NCI-H460 (cell line): ENCODE measurements at places on chromosomes 13 and 19. TPM values are rescaled to one million over a fixed set of nuclear protein-coding genes. Genes with fewer than 3 reads are reported as not detected.

DNA sequence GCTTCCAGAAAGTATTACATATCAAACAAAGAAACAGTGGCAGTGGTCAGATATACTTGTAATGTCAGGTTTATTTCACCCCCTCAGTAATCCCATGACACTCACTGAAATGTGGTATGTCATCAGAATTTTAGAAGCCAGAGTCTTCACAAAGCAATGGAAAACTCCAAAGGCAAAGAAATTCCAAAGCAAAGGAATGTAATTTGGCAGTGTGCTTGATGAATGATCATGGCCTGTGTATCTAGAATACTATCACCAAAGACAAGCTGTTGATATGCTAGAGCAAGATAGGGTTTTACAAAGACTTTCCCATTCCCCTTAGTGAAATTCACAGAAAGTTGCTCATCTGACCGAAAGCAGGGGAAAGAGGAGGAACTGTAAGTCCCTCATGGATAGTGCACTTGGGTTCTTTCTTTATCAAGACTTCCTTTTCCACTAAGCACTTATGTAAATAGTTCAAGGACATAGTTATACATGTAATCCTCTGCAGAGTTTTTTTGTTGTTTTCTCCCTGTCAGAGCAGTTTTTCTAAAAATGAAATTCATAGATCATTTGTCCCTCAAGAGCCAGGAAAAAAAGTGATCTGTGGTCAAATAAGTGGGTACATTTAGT, 243.4 kb downstream of the NHLRC3 start:
- no peak for DNase-seq

GRCh38 chr19:44948763-44949374, 3.0 kb downstream of the APOC2 start:
- no peak for DNase-seq

GRCh38 chr13:27533155-27533643, 82.8 kb upstream of the MTIF3 start:
- DNase-seq: peak; percentile 66

- DNase-seq: no peak
Measured at GRCh38 chr13:113875429-113875815, 11.5 kb upstream of the GAS6 start.

GRCh38 chr19:43409415-43409814, 5.3 kb upstream of the TEX101 start:
- DNase-seq: no peak

GRCh38 chr19:3250675-3251074, 26.2 kb downstream of the CELF5 start:
- DNase-seq: no peak

- no peak for DNase-seq
Measured at GRCh38 chr13:113053801-113054604, 51.6 kb upstream of the F7 start.

DNA sequence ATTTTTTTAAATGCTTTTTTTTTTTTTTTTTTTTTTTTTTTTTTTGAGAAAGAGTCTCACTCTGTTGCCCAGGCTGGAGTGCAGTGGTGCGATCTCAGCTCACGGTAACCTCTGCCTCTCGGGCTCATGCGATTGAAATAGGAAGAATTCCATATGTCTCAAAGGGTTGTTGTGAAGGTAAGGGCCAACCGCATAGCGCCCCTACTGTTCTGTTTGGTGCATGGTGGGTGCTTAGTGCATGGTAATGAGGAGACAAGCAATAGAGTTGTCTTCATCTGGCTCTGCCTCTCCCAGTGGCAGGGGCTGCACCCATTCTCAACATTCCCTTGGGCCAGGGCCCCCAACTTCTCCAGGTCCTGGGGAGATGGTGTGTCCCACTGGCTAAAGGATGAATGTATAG, 68.7 kb downstream of the RASL11A start:
- peak; percentile 34 for DNase-seq

GRCh38 chr13:59391696-59392095, 772.0 kb downstream of the DIAPH3 start:
- DNase-seq: peak; percentile 50

DNA sequence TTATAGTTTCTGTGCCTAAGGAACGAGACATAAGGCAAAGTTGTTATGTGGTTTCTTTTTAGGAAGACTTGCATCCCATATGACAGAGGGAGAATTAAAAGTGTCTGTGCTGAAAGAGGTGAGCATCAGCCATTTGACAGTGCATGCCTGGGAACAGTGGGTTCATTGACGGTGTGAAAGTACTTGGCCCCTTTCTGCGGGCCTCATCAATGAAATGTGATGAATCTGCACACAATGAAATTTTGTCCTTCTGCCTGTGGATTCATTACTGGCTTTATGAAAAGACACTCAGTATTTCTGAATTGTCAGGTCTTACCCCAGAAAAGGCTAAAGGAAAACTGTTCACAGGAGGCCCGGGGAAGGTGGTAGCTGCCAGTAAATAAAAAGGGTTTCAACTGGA, 295.8 kb downstream of the FOXO1 start:
- DNase-seq: no peak

DNA sequence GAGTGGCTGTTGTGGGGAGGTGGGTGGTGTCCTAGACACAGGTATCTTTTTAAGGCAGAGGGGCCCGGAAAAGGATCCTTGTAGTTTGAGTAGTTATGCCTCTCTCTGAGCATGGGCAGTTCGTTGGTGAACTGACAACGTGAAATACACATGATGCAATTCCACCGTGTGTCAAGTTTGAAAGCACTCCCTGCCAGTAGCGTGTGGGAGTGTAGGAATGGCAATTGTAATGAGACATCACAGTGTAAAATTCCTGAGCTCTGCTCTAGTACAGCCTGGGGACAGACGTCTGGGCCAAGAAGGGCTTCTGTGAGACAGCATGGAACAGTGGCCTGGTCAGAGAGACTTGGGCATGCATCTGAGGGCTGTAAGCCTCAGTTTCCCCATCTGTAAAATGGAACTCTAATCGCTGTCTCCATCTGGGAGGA, 10.4 kb upstream of the ASF1B start:
- DNase-seq: no peak

- no peak for DNase-seq
Measured at GRCh38 chr19:17948514-17948900, 15.7 kb downstream of the CCDC124 start.

DNA sequence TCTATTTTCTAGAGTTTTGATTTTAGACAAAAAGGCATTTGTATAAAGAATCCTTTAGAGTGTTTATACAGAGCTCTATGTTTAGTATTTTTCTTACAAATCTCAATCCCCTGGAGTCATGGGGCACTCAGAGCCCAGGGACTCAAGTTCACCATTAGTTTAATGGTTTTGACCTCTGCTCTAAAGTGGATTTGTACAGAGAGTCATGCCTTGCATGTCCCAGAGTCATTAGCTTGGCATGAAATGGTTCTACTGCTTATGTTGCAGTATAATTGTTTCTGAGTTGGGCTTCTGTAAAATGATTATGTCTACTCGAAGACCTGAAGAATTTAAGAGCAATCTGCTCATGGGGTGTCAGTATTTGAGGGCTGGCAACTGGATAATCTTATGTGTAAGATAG, 406.2 kb downstream of the DLEU7 start:
- DNase-seq: no peak

DNA sequence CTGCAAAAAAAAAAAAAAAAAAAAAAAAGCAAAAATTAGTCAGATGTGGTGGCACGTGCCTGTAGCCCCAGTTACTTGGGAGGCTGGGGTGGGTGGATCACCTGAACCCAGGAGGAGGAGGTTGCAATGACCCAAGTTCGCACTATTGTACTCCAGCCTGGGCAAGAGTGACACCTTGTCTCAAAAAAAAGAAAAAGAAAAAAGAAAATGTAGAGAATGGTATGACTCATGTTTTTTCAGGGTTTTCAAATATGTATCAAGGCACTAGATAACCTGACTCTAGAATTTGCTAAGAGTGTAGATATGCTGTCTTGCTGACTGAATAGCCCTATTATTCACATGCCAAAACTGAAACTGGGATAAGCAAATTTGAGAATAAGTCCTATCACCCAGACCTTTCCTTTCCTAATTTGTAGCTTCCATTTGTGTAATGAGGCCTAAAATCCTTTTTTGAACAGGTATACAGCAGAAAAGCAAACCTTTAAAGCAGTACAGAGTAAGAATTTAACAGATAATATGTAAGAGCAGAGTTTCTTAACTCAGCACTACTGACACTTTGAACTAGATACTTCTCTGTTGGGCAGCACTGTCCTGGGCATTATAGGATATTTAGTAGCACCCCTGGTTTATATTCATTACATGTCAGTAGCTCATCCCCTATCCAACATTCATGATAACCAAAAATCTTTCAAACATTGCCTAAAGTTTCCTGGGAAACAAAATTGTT, 108.6 kb downstream of the ELF1 start:
- no peak for DNase-seq

GRCh38 chr13:24005755-24006281, 108.5 kb upstream of the C1QTNF9B start:
- DNase-seq: no peak

DNA sequence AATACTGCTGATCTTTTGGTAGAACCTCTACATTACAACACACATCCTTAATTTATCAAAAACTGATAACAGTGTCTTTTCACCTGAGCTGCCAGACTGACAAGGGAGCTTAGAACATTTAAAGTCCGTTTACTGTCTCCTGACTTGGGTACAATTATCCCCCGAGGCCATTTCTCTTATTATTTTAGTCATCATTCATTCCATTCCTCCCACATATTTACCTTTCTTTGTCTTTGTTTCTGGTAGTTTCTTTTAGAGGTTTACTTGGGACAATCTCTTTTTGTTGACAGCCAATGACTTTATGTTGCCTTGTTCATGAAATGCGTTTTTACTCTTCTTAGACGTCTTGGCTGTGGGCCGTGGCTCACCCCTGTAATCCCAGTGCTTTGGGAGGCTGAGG, 186.9 kb downstream of the PCCA start:
- no peak for DNase-seq

- DNase-seq: peak; percentile 36
Measured at GRCh38 chr19:44807652-44808462, 1.0 kb upstream of the BCAM start.

GRCh38 chr13:78841358-78841963, 182.5 kb upstream of the OBI1 start:
- no peak for DNase-seq

GRCh38 chr13:66888698-66889097, 341.4 kb downstream of the PCDH9 start:
- no peak for DNase-seq

- no peak for DNase-seq
Measured at GRCh38 chr13:34017231-34017630, 199.3 kb downstream of the RFC3 start.

DNA sequence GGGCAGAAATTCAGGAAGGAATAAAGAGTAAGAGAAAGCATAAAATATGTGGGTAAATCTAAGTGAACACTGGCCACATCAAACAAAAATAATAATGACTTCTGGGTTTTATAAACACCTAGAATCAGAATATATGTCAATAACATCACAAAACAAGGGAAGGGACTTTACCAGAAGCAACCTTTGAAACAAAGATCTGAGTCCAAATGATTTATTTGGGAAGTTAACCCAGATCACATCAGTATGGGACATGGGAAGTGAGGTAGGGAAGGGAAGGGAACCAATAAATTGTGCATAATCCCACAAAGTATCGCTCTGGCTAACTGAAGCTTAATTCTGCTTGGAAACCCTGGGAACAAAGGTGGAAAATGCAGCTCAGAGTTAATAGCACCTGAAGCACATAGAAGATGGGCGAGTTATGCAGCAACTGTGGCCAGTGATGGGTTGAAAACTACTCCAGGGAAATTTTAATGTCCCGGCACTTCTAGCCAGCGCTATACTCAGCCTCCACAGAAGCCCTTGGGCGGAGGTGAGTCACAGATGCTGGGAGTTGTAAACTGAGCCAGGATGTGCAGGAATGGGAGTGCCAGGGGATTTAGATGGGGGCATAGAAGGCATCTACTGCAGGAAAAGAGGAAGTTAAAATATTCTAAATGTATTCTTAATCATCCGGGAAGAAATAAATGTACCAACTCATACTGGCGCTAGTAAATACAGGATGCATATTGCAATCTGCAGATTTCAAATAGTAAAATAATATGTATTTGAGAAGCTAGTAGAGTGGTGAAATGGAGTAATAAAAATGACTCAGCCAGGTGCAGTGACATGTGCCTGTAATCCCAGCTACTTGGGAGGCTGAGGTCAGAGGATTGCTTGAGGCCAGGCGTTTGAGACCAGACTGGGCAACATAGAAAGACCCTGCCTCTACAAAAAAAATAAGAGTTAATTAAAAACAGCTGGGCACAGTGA, 34.2 kb upstream of the CEBPG start:
- no peak for DNase-seq

- no peak for DNase-seq
Measured at GRCh38 chr19:518598-519231, 11.4 kb downstream of the TPGS1 start.

DNA sequence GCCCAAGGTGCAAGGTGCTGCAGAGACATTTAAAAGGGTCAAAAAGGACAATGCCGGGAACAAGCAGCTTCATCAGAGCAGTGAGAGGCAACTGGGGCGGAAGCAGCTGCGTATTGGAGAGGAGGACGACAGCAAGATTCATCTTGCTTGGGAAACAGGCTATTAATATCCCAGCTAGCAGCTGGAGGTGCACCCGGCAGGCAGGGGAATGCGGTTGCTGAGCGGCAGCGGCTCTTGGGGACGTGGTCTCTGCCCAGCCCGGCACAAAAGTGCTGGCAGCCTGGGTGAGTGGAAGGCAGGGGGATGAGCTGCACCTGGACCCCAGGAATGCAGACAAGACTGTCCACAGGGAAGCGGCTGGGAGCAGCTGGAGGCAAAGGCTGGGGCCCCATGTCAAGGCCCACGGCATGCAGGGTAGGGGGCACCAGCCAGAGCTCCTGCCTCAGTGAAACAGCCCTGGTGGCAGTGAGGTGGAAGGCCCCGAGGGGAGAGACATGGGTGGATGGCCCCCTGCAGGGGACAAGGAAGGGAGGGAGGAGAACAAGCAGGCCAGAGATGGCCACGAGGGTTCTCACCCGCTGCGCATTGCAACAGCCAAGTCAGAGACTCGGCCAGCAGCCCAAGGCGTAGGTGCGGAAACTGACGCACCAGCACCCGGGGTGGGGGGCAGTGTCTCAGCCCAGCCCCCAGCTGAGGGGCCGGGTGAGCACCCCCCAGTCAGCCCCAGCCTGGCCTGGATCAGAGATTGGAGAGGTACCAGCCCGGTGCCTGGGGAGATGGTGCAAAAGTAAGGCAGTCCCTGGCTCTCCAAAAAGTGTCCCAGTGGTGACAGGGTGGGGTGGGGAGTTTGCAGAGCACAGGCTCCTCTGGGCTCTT, 34.4 kb downstream of the PEPD start:
- no peak for DNase-seq

DNA sequence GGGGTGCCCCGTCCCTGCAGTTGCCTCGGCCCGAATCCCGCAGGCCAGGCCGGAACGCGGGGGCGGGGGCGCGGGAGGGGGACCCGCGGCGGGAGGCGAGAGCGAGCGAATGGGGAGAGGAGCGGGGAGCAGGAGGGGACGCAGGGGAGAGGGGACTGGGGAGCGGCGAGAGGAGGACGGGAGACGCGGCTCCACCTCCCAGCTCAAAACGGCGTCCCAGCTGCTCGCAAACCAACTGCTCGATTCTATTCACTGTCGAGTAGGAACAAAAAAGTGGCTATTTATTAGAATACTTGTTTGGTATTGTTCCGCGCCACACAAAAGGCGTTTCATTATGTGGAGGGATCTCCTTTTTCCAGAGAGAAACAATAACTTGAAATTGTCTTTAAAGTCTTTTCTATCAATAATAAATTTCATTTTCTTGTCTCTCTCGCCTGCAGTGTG, 10.6 kb upstream of the SOX1 start:
- DNase-seq: no peak

Gene KISS1R
- not detected in 2 replicates for total RNA-seq

Gene PNKP
- 22.3 and 31.4 TPM in 2 replicates for total RNA-seq

Gene JSRP1
- not detected in 2 replicates for total RNA-seq

Gene DCT
- total RNA-seq: not detected in 2 replicates

Gene CEACAM3
- not detected in 2 replicates for total RNA-seq

Gene PCDH17
- 0.15 and 0.23 TPM in 2 replicates for total RNA-seq

Gene ERFL
- total RNA-seq: not detected in 2 replicates

Gene EMP3
- 80.7 and 84.7 TPM in 2 replicates for total RNA-seq
